ENCODE measurements at places on chromosomes 13 and 19. TPM values are rescaled to one million over a fixed set of nuclear protein-coding genes. Genes with fewer than 3 reads are reported as not detected.

PCCA gene
- 54.4 TPM for total RNA-seq

CRX gene
- not detected for total RNA-seq

RGS9BP gene
- 0.26 TPM for total RNA-seq

TEX101 gene
- not detected for total RNA-seq

SLAIN1 gene
- total RNA-seq = 37.0 TPM

PRODH2 gene
- total RNA-seq = not detected

DNA sequence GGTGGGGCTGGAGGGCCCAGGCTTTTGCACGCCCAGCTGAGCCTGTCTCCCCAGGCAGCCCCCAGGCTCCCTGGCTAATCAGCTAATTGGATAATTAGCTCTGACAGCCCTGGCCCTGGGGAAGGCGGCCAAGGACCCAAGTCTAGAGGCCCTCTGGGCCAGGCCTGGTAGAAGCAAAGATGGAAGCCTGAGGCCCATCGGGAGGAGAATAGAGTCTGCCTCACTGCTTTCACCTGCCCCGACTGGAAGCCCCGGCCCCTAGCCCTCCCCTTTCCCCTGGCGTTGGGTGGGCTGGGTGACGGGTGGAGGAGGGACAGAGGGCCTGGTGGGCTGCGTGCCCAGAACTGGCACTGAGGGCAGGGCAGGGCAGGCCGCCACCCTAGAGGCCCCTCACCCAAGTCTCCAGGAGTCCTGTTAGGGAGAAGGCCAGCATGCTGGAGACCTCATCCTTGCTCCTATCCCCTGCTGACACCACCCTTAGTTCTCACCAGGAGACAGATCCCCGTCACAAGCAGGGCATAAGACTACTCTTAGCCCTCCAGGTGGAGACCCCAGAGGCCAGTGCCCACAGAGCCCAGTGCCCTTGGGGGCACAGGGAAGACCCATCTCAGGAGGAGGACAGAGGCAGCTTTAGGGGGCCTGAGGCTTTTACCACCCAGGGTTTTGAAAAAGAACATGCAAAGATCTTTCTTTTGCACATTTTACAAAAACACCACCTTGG lies 12.0 kb downstream of the LYL1 start:
- DNase-seq = no peak

- no peak for DNase-seq
Measured at GRCh38 chr13:112831196-112831595, 137.8 kb upstream of the MCF2L start.

DNA sequence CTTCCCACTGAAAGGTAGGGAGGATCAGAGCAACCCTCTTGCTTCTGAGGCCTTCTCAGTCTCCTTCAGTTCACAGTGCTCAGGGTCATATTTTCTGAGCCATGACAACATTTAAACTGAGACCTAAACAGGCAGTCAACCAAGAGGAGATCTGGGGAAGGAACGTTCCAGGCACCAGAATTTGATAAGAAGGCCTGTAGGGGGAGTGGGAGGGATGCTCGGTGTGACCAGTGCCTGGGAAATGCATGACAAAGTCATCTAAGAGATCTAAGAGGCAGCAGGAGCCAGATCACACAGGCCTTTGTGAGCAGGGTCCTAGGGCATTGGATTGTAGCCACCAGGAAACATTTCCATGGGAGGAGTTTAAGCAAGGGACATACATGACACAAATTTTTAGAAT lies 71.6 kb downstream of the SHISA2 start:
- no peak for DNase-seq

- no peak for DNase-seq
Measured at GRCh38 chr13:36436811-36437210, 4.5 kb downstream of the CCNA1 start.

GRCh38 chr13:38535261-38535660 lies 151.6 kb upstream of the FREM2 start:
- no peak for DNase-seq

GRCh38 chr13:112820318-112820717 lies 130.5 kb downstream of the ATP11A start:
- DNase-seq = no peak

GRCh38 chr13:39036212-39036611 lies 1.7 kb downstream of the PROSER1 start:
- DNase-seq = no peak

DNA sequence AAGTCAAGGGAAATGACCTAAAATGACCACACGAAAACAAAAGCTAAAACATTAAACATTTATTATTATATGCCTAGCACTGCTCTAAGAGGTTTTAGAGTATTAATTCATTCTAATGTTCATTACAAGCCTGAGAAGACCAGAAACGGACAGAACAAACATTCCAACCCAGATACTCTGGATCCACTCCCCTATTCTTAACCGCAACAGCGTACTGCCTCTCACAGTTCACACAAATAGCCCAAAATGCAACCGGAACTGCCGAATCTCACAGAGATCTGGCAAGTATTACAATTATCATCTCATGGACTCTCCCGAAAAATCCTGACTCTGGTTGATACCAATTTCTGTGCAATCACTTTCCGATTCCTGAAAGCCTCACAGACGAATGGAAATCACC lies 1.4 kb downstream of the ZNF780B start:
- no peak for DNase-seq

DNA sequence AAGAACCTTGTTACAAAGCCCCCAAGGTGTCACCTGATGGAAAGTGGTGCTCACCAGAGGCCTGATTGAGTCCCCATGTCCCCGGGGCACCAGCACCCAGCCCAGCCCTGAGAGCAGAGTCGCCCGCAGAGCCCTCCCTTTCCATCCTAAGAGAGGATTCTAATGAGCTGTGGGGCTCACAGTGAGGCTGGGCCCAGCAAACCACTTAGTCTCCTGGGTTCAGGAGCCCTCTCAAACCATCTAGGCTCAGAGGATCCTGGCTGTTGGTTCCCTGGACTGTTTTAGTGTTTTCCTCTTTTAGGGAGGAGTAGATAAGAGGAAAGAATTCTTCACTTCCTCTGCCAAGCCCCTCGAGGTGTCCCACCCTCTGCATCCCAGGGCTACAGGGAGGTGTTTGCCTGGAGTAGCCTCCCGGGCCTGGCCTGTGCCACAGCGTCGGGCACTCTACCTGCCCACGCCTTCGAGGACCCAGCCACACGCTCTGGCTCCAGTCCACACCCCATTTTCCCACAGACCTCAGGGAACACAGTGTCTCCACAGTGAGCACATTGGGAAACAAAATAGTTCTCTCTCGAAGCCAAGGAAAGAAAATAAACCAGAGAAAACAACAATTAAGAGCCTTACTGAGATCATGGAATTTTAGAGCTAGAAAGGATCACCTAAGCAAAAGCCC lies 34.4 kb downstream of the DHRS12 start:
- DNase-seq = no peak

DNA sequence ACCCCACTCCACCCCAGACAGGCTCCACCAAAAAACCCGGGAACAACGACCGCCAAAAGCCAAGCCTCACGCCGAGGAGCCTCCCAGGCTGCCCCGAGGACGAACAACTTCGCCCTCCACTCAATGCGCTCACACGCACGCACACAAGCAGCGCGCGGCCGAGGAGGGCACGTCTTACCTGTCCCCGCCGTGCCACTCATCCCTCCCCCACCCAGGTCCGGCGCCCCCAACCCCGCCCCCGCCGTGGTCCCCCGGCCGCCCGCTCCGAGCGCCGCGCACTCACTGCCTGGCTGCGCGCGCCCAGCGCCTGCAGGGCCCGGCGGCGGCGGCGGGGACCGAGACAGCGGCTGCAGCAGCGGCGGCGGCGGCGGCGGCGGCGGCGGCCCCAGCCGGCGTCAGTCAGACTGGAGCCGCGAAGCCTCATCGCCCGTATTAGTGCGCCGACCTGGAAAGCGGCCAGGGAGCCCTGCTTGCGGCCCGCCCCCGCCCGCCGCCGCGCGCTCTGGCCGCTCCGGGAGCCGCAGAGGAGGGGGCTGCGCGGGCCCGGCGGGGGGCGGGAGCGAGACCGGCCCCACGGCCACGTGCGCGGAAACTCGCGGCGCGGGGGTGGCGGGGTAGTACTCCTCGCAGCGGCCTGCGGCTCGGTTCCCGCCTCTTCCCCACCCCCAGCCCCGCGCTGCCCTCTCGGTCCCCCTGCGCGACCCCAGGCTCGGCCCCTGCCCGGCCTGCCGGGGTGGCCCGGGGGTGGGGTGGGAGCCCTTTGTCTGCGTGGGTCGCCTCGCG lies at the start of gene SMAD9:
SMAD9 (minus strand) TSS at position 406 of the 783 bp plus-strand sequence. CDS start 40,549 bp downstream, outside the sequence.
- DNase-seq = no peak

Data from H1 (cell line).